ENCODE measurements at places on chromosomes 12 and 14.

- no peak for DNase-seq
Observed at GRCh38 chr14:23877538-23878180, 75.9 kb upstream of the DHRS4 start.

DNA sequence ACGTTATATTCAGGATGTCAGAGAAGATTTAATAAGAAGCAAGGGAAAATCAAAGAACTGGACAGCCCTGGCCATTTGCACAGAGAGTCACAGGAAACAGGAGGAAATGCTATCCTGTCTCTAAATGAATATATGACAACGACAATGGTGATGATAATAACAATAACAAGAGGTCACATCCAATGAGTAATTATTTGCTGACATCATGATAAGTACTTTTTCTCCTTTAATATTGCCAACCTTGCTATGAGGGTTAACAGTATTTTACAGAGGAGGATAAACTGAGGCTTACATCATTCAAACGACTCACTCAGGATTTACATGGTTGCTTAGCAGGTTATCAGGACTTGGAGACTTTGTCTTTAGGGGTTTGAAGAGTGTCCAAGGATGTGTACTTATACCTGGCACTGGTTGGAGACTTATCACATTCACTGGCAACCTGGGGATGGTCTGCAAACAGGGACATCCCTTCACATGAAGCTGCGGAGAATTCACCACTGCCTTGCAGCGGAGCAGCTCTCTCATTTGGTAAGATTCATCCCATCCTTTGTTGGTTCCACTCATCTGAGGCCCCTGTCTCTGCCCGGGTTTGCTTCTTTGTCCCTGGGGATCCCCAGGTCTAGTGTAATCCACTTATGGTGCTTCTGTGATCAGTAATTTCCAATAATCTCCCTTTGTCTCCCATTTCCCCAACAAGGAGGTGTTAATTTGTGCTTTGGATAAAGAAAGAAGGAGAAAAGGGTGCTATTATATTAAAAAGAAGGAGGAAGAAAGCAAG is 637.8 kb downstream of the BCL11B start:
- DNase-seq: no peak

DNA sequence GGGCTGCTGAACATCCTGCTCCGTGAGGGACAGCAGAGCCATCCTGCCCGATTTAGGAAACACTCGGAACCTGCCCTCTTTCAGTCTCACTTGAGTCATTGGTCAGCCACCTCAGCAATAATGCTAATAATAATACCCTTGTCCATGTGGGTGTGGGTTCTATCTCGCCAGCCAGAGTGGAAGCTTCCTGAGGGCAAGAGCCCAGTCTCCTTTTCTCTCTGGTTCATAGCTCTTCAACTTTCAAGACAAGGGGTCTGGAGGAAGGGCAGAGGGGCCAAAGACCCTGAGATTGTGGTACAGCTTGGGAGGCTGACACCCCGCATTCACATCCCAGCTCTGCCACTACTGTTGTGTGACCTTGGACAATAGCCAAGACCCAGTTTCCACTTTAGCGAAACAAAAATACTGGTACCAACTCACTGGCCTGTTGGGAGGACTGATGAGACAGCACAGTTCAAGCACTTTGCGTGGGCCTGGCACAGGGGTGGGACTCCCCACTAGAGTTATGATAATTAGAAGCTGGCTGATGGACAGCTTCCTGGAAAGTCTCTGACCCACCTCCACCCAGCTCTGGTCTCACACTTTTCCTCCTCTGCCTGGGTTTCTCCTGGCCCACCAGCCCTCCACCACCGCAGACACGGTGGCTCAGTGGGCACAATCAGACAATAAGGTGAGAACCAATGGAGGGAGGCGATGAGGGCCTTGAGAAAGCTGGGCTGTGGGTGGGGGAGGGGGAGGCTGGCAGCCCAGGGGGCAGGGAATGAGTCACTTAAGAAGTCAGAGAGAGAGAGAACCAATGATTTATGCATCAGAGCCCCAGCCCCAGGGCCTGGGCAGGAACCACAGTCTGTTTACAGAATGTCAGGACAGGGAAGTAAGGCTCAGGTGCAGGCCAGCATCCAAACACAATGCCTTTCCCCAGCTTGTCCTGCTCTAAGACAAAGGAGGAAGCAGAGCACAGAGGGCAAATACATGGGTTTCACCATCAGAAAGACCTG is 9.6 kb downstream of the FAIM2 start:
- no peak for DNase-seq

- no peak for DNase-seq
Observed at GRCh38 chr12:70571705-70572268, 65.4 kb downstream of the PTPRB start.

DNA sequence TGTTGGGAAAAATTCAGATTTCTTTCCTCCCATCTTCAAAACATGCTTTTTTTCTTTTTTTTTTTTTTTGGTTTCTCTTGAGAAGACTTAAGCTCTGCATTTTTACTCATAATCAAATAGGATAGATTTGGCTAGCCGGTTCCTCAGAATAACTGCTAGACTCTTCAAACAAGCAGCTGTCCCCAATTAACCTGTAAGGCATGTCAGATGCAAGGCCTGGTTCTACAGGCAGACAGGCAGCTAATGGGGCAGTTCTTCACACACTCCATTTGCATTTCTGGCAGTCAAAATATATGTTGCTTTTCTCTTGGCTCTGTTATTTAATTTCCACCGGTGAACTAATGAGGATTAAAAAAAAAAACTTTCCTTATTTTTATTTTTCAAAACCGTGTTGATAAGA is 228.0 kb upstream of the ATP2B1 start:
- no peak for DNase-seq

GRCh38 chr14:22517117-22517720 is 71.8 kb downstream of the DAD1 start:
- DNase-seq: no peak

- DNase-seq: peak; percentile 19
Observed at GRCh38 chr14:33510063-33510481, 440.8 kb downstream of the EGLN3 start.

DNA sequence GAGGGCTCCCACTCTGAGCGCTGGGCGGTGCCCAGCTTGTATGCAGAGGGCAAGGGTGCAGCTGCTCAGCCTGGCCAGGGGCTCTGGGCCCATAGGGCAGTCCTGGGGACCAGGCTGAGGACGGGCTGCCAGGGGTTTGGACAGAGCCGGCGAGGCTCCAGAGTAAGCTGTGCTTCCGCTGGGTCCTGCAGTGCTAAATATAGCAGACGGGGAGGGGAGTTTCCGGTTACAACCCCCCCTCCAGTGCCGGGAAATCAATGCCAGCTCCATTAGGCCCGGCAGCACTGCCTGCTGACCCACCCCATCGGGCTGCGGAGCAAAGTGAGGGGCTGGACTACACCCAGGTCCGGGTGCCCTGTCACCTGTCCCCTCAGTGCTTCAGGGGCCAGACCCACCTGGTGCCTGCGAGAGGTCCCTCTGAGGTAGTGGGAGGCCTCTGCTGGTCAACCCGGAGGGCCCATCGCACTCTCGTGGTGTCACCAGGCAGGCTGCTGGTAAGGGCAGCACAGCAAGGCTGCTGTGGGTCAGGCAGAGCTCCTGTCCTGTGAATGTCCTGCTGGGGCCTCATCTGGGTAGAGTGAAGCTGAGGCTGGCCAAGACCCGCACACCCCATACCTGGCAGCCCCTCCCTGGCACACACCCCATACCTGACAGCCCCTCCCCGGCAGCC is 2.6 kb upstream of the JAG2 start:
- peak; percentile 54 for DNase-seq

GRCh38 chr12:7693793-7694192 is 1.8 kb downstream of the GDF3 start:
- no peak for DNase-seq

DNA sequence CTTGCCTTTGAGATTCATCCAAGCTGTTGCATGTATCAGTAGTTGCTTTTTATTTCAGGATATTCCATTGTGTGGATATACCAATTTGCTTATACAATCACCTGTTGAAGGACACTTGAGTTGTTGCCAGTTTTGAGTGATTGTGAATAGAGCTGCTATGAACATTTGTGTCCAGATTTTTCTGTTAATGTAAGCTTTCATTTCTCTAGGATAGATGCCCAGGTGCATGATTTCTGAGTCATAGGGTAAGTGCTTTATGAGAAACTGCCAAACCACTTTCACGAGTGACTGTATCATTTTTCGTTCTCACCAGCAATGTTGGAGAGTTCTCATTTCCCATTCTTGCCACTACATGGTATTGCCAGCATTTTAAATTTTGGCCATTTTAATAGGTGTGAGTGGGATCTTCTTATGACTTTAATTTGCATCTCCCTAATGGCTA is 434.6 kb upstream of the RGS6 start:
- DNase-seq: peak; percentile 79

DNA sequence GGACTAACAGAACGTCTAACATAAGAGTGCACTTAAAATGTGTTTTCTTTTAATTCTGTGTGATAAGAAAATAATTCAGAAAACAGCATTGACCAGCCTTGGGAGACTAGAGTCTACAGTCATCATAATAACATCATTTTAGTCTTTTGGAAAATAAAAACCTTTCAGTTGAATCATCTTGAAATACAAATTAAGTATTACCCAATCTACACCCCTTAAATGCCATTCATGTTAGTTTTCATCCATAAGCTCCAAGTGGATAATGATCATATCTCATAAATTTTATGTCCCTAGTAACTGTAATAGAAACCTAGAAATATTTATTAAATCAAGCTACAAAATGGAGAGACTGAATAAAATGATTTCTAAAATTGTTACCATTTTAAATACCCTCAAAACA is 32.4 kb downstream of the EPS8 start:
- DNase-seq: no peak

- no peak for DNase-seq
Observed at GRCh38 chr14:54253195-54253947, 143.4 kb upstream of the CDKN3 start.

DNA sequence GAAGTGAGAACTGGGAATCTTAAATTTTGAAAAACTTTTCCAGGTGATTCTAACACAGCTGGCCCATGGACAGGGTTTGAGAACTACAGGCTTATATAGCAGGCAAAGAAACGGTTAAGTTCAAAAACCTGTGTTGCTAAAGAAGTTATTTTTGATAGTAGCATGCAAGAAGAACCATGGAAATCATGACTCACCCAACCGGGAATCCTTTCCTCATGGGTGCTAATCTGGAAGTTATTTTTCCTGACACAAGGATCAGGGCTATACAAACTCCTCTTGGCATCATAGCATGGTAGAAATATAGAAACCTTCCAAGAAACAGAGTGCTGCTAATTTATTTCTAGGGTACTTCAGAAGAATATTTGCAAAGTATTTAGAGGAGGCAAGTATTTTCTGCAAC is 588.7 kb downstream of the CCER1 start:
- DNase-seq: no peak

DNA sequence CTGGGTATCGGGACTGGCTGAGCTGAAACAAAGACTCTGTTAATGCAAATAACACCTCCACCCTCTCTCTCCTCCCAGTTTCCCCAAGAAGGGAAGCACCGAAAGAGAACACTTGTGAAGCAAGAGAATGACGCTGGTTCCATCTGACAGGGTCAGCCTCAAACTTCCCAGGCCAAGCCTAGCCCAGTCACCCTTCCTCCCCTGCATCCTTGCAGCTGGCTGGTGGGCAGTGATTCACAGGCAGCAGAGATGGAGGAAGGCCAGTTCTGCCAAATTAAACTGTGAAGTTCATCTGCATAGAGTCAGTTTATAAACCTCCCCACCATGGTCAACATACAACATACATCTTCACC is 2.8 kb downstream of the LRRC74A start:
- DNase-seq: no peak

DNA sequence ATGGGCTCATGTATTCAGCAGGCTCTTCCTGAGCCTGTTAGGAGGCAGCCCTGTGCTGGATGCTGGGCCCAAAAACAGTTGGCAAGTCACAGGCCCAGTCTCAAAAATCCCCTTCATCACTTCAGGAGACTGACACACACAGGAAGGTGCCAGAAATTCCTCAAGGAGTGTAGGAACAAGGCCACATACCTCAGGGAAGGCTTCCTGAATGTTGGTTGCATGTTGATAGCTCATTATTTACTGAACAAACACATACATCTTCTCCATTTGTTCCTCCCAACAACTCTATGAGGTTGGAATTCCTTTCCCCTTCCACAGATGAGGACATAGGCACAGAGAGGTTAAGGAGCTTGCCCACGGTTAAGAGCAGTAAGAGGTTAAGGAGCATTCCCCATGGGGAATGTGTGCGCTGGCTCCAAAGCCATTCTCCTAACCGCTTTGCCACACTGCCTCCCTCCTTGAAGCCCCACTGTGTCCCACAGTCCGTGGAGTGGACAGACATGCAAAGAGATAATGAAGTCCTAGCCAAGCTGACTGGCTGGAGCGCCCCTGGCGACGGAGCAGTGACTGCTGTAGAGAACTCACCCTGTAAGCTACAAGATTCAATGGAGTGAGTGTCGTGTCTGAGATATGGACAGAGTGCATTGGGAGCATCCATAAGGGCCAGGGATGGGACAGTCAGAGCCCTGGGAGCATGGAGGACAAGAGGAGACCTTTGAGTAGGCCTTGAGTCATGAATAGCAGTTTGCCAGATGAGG is 3.3 kb downstream of the HHIPL1 start:
- no peak for DNase-seq

GRCh38 chr12:67920413-67920812 is 68.8 kb upstream of the IFNG-AS1 start:
- DNase-seq: no peak

DNA sequence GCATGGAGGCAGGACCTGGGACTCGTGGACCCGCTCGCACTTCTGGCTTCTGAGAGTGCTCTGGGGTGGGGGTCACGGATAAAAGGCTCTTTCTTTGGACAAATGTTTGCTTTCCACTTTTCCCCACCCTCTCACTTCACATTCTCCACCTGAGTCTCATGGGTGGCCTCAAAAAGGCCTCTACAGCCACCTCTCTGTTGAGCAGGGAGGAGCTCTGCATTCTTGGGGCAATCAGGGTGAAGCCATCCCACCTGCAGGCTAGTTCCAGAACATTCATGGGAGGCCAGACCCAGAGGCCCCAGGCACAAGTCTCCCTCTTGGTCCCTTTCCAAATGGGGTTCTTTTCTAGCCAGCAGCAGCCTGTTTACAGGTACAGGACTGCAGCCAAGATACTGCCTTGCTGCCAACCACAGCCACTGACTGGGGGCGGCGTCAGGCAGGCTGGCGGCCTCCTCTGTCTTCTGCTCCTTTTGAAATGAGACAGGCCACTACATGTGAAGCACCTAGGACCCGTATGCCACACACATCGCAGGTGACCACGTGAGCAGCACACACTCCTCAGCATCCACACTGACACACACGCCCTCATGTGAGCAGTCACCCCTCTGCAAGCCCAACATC is 18.2 kb upstream of the CEBPE start:
- DNase-seq: no peak
